Renal pelvis (tissue), 12 donors: ENCODE measurements at places on chromosomes 6 and 20. TPM values are rescaled to one million over a fixed set of nuclear protein-coding genes. Genes with fewer than 3 reads are reported as not detected.
A peak's percentile ranks its signal among the peaks of the same experiment; 100 is the strongest.

The HMGCLL1 gene
- polyA plus RNA-seq = 1.5 TPM

The HTR1B gene
- polyA plus RNA-seq = 0.39 TPM

The HLA-DMB gene
- polyA plus RNA-seq = 60.1 TPM

The PKIB gene
- polyA plus RNA-seq = 2.4 TPM

The SLA2 gene
- polyA plus RNA-seq = 0.52 TPM

The RAMACL gene
- 0.09 TPM for polyA plus RNA-seq

The CCM2L gene
- polyA plus RNA-seq = 7.0 TPM

- no peak for DNase-seq
Observed at GRCh38 chr20:8671370-8671961, 397.4 kb upstream of the PLCB4 start.

- no peak for DNase-seq
Observed at GRCh38 chr6:159062564-159062945, 17.8 kb upstream of the TAGAP start.

DNA sequence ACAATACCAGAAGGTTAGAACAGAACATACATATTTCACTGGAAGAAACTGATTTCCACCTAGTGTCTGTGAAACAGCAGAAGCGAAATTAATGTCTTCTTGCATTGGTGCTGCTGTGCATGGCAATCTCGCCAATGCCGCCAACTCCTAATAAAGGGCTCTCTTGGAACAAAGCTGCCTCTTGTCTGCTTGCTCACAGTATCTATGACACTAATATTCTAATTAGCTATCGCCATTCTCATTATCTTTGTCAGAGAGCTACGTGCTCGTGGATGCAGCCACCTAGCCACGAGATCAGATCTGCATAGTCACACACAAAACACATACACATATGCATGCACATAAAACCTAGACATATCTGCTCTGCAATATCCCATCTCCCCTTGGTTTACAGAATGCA is 145.9 kb upstream of the OLIG3 start:
- DNase-seq = no peak

- peak; percentile 66 for DNase-seq
Observed at GRCh38 chr6:1524040-1524480, 85.7 kb upstream of the FOXC1 start.

DNA sequence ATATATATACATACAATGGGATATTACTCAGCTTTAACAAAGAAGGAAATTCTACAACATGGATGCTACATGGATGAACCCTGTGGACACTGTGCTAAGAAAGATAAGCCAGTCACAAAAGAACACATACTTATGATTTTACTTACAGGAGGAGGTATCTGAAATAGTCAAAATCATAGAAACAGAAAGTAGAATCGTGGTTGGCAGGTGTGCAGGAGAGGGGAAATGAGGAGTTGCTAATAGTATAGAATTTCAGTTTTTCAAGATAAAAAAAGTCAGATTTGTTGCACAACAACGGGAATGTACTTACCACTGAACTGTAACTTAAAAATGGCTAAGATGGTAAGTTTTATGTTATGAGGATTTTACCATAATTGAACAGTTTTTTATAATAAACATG is 706.3 kb downstream of the TFAP2A start:
- DNase-seq = no peak

DNA sequence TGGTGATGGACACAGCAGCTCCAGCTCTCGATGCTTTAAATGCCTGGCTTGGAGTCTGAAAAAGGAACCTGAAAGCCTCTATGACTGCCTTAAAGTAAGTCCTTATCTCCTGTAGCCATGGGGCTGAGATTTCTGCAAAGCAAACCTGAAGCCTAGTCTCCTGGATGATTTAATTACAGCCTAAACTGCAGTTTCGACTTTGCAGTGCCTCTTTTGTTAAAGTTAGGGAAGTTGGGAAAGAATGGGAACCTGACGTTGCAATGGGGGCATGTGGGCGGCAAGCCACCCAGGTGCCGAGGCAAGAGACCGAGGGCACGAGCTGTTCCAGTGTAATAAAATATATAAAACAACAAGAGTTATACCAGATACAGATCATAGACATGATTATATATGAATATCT is 11.7 kb upstream of the TCFL5 start:
- DNase-seq = no peak

GRCh38 chr6:145329257-145329656 is 406.1 kb downstream of the EPM2A start:
- no peak for DNase-seq

DNA sequence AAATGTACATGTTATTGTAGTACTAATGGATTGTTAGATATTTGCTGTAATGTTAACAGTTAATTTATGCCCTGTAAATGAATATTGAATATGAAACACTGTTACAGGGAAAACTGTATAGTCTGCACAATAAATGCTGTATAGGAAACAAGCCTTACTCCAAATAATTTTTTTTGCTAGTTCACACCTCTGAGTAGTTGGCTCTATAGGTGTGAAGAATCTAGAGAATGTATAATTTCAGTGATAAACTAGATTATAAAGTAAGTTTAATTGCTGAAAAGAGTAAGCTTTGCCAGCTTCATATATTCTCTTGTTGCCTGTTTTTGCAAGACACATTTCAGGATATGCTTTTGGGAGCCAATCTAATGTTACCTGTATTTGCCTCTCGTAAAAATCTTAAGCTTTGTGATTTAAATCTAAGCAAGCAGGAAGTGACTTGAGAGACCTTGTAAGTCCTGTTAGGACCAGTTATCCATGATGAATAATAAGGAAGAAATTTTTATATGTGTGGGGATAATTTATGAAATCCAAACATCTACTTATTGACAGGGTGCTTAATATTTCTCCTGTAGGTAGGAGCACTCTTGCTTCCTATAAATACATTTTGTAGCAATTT is 232.4 kb downstream of the ZFAND3 start:
- DNase-seq = no peak

DNA sequence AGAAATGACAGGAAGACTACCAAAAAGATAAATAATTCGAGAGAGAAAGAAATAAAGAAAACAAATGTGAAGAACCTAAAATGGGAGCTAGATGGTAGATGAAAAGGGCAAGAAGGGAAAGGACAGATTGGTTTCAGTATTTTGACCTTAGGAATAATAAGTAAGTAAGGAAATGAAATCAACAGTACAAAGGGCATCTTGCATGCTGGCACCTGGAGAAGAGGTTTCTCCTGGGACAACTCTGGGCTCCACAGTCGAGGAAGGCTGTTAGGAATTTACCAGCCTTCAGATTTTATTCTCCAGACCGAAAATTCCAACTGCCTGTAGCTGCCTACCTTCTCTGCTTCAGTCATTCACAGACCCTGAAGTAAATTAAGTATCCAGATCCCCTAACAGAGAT is 80.5 kb downstream of the SMLR1 start:
- no peak for DNase-seq

DNA sequence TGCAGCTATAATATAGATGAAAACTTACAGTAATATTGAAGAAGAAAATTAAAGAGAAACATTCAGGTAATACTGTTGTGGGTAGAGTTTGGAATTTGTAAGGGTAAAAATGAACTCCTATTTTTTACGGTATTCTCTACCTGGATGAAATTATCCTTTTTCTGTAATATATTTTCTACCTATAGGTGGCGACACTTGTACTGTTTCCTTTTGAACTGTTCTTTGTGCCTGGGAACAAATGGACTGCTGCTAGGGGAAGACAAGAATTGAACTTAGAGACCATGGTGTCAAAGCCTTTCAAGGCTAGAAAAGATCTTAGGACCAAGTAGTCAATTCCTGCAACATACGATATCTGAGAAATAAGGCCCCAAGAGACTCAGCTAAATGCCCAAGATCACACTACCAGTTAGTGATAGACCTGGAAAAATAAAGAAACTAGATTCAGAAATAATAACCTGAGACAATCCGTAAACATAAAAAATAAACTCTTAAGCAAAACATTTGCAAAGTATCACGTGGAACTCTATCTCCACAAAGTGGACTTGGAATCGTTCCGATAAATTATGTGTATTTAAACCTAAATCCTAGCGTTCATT is 383.8 kb downstream of the TFAP2A start:
- no peak for DNase-seq

- peak; percentile 59 for DNase-seq
Observed at GRCh38 chr20:31485450-31486339, 10.6 kb downstream of the REM1 start.

- DNase-seq = no peak
Observed at GRCh38 chr6:46062312-46062711, 46.7 kb upstream of the CLIC5 start.

DNA sequence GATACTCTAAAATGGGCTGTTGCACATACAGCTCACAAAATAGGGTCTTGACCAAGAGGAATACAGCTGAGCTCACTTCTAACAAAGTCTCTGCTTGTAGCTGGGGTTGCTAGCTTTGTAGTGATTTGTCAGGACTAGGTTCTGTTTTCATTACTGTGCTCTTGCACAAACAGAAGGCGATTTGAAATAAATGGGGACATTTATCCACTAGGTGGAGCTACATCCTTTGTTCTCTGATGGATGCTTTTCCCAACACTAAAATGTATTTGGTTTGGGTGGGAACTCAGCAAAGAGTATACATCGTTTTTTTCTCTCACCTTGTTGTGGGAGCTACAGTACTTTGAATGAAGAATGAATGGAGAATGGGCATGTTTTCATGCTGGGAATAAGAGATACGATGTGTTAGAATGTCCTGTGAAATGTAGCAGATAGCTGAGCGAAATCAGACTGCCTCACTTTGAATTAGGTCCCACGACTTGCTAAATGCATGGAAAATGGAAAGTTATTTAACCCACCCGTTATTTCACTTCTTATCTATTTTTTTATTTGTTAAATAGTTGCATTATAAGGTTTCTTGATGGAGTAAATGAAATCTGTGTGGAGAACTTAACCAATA is 494.7 kb upstream of the MAP3K7 start:
- DNase-seq = peak; percentile 81

DNA sequence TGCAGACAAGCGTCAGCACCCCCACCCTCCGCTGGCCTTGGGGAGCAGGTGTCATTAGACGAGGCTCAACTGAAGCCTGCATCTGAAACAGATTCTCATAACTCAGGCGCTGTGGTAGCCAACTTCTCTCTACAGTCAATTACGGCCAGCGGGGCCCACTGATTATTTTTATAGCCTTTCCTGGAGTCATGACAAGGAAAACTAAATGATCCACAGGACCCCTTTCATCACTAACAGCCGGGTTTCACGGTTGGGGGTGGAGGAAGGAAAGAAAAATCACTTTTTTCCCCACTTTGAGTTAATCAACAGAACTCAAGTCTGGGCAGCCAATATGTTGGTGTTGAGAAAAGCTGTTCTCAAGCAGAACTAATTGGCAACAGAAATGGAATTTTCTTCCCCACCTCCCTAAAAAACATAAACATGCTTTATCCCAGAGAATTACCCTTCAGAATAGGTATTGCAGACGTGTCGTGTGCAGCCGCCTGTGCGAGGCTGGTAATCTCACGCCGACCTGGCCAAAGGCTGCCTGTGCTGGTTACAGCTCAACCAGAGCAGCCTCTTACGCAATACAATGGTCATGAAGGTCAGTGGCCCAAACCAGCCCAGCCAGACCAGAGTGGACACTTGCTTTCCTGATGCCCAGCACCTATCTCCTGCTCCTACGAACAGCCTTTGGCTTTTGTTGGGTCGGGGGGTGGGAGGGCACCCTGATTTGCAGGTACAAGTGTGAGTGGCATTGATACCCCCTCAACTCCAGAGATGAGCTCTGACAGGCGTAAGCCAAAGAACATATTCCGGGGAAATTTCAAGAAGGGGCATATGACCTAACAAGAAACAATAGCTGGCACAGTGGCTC is 11.0 kb downstream of the RIPOR3 start:
- DNase-seq = no peak

- no peak for DNase-seq
Observed at GRCh38 chr6:150298676-150299075, 70.1 kb upstream of the IYD start.

- DNase-seq = no peak
Observed at GRCh38 chr20:38200646-38201045, 35.6 kb upstream of the TGM2 start.

- DNase-seq = no peak
Observed at GRCh38 chr20:9200196-9200595, 131.3 kb downstream of the PLCB4 start.
